Stimulated activated CD8-positive, alpha-beta memory T cell treated with anti-CD3 and anti-CD28 coated beads, Interleukin-2, amount 100 ng/mL, for 1 hour (primary cell): ENCODE measurements at places on chromosomes 5 and 9.

GRCh38 chr5:97778451-97778850 lies 595.4 kb upstream of the RIOK2 start:
- no peak for DNase-seq

- DNase-seq, result no peak
These were observed 31.9 kb upstream of the TBC1D2 start for GRCh38 chr9:98287384-98287783.

DNA sequence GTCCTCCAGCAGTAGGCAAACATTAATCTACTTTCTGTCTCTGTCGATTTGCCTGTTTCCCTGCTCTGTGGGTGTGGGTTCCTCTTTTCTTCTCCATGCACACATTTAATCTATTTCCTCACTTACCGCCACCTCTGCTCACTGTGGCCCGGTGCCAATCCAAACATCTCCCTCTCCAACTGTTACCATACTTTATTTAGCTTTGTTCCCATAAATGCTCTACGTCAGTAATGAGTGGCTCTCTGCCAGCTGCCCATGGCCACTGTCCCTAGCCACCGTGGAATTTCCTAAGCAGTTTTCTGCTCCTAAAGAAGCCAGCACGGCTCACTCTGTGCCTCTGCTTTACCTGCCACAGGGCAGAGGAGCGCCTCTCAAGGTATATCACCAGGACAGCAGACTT lies 19.5 kb upstream of the GOLPH3 start:
- no peak for DNase-seq

DNA sequence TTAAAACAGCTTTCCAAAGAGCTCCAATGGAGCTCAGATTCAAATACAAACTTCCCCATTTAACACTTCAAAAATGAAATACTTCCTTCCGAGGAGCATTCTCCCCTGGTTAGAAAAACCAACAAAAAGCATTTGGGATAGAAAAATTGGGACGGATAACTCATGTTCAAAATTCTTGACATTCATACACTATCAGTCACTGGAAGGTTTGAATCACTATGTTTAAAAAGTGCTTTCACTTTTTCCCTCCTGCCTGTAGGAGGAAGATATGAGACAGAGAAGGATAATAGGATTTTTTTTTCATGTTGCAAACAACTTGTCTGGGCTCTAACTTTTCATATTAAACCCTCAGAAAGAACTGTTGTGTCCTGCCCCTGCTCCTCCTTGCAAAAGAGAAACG lies 412.0 kb downstream of the ACTL7B start:
- DNase-seq, result no peak

- DNase-seq, result no peak
These were observed 20.1 kb upstream of the PFDN1 start for GRCh38 chr5:140322751-140323731.

DNA sequence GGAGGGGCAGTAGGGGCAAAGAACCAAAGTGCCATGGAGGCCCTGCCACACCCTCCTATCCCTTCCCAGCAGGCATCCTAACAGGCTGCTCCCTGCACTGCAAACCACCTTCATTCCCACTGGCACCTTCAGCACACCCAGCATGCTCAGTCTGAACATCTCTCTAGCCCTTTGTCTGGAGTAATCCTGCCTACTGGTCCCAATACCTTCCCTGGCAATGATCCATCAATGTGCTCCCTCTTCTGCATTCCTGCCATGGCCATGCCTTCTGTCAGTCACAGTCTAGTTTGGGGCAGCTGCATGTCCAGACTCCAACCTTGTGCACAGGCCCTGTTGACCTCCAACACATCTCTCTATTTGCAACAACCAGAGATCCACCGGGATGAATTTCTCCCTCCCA lies 4.9 kb downstream of the MACROH2A1 start:
- DNase-seq, result no peak

DNA sequence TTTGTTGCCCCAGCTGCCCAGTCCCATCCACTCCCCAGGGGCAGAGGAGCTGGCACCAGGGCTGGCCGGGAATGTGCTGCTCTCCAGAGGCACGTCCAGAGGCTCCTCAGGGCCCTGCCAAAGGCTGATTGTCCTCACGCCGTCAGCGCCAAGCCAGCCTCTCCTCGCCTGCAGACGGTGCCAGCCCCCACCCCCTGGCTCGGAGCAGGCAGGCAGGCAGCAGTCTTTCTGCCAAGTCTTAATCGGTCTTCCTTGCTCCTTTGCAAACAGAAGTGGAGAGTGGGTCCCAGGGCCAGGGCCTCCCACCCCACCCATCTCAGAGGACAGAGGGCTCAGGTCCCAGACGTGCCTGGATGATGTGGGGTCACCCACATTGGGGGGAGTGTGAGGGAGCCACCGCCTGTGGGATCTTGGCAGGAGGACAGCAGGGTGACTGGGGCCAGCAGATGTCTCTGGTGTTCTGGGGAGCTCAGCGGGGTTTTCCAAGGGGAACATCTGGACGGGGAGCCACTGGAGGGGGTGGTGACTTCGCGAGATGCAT lies 36.3 kb downstream of the FAM163B start:
- no peak for DNase-seq

GRCh38 chr5:142717582-142718215 lies 31.8 kb upstream of the FGF1 start:
- no peak for DNase-seq

GRCh38 chr5:53642061-53642460 lies 81.6 kb downstream of the NDUFS4 start:
- no peak for DNase-seq

DNA sequence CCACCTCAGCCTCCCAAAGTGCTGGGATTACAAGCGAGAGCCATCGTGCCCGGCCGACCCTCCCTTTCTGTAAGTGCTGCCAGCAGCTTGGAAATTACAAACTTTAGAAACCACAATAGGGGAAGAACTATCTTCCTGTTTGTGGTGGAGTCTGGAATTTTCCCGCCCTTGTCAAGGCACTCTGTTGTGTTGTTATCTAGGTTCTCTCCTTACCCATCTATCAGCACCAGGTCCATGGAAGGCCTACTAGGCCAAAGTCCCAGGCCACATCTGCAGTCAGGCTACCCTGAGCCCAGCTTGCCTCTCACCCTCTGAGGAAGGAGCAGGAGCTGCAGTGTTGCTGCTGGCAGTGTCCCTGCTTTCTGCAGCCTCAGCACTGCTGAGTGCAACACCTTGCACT lies 214.9 kb downstream of the MCTP1 start:
- DNase-seq, result no peak

DNA sequence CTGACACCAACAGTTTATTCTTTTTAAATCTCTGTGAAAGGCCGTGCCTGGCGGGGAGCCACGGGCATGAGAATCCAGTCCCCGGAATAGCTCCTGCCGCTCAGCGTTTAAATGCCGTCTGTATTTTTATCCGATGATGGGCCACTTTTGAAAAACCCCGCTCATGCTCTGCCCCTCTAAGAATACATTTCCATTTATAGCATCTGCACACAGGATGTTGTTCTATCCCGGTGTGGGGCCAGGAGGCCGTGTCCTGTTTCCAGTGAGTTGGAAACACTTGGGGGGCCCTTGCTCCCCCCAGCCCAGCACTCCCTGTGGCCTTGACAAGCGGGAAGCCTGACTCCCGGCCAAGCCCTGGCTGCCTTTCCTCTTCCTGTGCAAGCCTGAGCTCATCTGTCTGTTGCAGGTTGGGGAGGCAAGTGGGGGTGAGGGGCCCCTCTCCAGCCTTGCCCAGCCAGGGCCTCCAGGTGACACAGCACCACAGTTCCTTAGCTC lies 39.0 kb downstream of the ERGIC1 start:
- DNase-seq, result no peak

DNA sequence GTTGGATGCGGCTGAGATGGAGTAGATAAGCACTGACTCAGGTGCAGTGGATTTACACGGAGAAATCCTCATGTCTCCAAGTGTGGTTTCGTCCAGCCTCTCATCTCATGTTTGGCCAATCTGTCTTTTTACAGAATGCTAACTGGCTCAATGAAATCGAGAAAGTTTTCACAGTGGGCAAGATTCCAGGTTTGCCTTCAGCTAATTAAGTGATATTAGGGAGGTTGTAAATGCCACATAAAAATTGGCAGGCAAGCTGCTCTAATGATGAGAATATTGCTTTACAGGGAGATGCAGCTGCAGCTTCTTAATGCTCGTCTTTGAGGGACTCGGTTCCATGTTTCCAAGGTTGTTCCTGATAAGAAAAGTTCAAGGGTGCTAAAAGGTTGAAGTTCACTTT lies 23.7 kb downstream of the BARHL1 start:
- no peak for DNase-seq

DNA sequence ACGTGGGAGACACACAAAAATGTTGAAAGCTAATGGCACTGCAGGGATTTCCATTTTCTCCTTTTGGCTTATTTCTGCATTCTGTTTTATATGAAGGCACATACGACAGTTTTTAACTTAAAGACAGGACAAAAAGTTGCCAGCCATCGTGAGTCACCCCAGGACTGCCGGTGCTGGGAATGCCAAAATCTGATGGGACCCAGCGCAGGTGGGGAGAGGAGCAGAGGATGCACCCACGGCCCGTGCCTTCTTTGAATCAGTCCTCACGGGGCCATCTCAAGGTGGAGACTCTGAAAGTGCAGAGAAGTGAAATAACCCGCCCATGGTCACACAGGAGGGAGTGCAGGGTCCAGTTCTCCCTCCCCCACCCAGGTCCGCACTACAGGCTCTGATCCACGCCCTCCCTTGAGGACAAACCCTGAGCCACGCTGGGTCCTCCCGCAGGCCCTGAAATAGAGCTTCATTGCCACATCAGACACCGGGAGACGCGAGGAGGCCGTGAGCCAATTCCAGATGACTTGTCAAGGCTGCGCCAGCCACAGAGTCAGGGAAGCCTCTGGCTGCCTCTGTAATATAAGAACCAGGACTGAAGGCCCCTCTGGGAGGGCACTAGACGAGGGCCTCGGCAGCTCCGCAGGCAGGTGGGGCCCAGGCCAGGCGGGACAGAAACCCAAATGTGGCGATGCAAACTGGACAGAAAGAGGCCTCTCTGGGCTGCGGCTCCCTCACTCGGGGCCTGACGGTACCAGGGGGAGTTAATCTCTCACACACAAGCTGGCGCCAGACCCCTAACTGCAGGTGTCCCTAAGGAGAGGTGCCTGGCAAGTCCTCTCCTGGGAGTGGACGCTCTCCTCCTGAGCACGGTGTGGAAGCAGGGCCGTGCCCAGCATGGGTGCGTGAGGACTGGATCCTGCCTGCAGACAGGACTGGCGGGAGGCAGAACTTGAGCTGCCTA lies 22.9 kb downstream of the ADAMTS2 start:
- DNase-seq, result no peak

- DNase-seq, result no peak
These were observed 309.4 kb downstream of the NR3C1 start for GRCh38 chr5:143094087-143094521.

DNA sequence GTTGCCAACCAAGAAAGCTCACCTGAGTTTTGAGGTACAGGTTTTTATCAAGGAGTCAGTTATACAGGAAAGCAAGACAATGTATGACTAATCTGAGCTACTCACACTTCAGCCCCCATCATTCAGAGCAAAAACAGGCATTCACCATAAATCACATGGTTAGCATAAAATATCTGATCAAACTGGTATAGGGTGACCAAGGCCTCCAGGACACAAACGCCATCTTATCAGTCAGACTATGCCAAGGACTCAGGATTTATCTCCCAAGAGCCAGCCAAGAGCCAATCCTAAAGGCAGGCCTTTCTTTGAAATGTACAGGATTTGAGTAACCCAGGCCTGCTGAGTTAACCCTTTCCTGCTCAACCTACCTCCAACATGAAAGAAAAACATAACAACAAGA lies 313.0 kb upstream of the NREP start:
- no peak for DNase-seq

DNA sequence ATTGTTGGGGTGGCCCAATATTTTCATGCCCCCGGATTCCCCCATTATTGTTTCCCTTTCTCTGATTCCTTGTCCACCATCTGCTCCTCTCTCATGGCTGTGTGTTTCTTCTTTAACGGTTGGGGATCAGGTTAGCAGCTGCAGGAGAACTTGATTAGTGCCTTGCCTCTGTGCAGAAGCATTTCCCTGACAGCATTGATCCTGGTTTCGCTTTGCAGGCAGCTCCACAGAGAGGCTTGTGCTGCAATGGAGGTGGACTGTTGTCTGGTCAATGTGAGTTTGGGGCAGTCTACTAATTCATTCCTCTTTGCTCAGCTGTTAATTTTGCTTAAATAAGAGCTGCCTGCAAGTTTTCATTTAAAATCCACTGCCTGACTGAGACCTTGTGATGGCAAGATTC lies 32.5 kb upstream of the SSBP2 start:
- DNase-seq, result no peak

DNA sequence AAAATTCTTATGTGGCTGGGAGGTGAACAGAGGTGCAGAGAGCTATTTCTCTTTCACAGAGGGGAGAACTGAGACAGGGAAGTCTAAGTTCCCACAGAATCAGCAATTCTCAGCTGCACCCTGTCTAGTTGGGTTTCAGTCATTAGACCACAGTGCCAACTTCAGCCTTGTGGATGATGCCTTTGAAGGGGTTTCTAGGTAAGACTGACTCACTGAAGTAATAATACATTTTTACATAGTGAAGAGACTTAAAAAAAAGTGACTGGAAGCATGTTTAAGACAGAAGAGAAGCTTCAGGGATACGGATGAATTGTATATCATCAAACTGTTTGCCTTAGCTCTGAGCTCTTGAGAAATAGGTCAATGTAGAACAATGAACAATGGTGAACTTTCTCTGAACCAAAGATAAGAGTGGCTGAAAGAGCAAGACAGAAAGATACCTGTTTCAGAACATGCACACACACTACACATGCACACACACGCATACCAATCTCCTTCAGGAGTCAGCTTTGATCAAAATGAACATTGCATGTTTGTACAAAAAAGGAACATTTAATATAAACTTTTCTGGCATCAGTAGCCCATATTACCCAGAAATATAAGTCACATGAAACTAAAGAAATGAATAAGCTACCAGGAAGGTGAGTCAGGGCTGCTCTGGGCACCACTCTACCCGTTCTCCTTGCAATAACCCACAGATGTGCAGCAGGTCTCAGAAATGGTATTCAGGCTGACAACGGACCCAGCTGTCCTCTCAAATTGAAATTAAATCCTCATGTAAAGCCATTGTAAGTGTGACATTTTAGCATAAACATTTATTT lies 12.6 kb upstream of the FYB1 start:
- no peak for DNase-seq

DNA sequence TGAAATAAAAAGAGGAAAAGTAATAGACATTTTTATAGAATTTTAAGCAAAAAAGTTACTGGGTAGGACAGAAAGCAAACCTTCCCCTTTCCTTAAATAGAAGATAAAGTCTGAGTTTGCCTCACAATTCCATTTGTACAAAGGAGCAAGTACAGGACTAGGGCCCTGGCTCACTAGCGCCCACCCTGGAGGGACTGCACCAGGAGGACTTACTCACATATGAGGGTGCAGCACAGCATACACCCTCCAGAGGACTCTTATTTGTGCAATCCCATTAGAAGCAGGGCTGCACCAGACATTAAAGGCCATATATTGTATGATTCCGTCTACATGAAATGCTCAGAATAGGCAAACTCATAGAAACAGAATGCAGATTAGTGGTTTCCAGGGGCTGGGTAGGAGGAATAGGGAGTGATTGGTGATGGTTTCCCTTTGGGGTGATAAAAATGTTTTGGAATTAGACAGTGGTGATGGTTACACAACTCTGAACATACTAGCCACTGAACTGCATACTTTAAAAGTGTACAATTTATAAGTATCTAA lies 4.5 kb downstream of the REEP5 start:
- DNase-seq, result no peak

GRCh38 chr5:163189023-163189553 lies 248.3 kb upstream of the CCNG1 start:
- no peak for DNase-seq
